ENCODE measurements at places on chromosomes 3 and 15.

DNA sequence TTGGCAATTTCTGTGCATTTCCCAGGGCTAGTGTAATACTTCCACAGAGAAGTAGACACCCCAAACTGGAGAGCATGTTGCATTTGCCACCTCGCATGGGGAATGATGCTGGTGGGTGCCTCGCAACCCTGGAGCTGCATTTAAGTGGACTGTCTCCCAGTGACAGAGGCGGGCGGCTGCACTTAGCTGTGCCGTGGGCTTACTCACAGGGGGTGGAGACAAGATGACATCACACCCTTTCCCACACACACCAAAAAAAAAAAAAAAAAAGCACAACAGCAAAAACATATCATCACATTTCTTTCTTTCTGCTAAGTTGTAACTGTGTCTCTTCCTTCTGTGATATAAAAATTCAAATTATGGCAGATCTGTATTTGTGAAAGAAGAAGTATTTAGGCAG is at the start of gene ABI3BP:
TSS of gene ABI3BP (minus strand) at position 113 of the 400 bp plus-strand sequence. CDS start at position 76, 37 bp downstream.
- peaks cover 24% of the 10 kb centered on the region for H3K27me3 ChIP-seq
- H3K36me3 ChIP-seq, result no peaks in the 10 kb centered on the region
- H3K4me1 ChIP-seq, result no peaks in the 10 kb centered on the region

DNA sequence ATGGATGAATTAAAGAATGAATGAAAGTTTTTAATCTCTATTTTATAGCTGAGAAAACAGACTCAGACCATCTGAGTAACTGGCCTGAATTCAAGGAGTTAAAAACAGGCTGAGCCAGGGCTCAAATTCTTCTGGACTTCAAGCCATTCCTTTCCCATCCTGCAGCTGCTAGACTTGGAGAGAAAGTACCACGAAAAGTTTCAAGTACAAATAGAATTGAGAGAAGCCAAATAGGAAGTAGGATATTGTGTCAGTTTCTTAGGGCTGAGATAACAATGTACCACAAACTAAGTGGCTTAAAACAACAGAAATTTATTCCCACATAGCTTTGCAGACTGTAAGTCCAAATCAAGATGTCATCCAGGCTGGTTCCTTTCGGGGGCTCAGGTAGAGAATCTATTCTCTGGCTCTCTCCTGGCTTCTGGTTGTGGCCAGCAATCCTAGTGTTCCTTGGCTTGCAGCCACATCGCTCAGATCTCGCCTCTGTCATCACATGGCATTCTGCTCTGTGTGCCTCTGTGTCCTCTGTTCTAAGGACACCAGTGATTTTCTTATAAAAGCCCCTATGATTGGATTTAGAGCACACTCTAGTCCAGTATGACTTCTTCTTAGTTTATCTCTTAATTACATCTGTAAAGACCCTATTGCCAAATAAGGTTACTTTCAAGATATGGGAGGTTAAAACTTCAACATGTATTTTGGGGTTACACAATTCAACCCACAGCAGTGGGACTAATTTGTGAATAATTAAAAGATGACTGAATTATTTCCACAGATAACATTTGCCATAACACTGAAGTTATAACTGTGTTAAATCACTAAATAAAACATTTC is 25.7 kb upstream of the GOLIM4 start:
- no peak overlapping the region for H3K27ac ChIP-seq
- H3K36me3 ChIP-seq, result no peaks in the 10 kb centered on the region
- no peaks in the 10 kb centered on the region for H3K27me3 ChIP-seq
- peaks cover 11% of the 10 kb centered on the region for H3K4me1 ChIP-seq

DNA sequence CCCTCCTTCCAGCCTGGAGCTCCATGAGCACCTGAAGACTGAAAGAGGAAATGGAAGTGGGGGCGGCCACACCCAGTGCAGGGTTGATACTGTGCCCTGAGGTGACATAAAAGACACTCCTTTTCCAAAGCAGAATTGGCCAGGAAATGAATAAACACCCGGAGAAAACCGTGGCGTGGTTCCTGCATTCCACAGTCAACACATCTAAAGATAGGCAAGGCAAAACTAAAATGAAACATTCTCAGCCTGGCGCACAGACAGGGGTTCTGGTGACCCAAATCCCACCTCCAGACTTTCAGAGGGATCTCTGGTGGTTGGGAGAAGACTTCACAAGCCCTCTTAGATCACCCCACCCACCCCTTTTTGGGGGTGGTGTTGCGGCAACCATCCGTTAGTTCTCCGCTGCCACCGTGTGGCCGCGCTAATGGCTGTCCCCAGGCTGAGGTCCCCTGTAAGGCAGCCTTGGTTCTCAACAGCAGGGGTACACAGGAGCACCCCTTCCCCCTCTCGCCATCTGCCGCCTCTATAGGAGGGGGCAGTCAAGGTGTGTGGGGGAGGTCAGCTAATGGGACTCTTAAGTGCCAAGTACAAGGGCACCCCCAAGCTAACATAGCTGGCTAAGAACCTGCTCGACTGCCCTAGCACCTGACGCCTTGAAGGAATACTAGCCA is 2.5 kb upstream of the MST1R start:
- no peaks in the 10 kb centered on the region for H3K36me3 ChIP-seq
- peak; percentile 46 for DNase-seq
- H3K4me1 ChIP-seq, result peaks cover 11% of the 10 kb centered on the region
- H3K27me3 ChIP-seq, result no peaks in the 10 kb centered on the region

GRCh38 chr3:133413161-133414020 is 13.5 kb downstream of the BFSP2 start:
- H3K4me3 ChIP-seq, result no peak overlapping the region
- no peaks in the 10 kb centered on the region for H3K36me3 ChIP-seq
- H3K4me1 ChIP-seq, result peaks cover 12% of the 10 kb centered on the region
- peak overlapping the region; percentile 29 for H3K27ac ChIP-seq
- H3K27me3 ChIP-seq, result peaks cover 3% of the 10 kb centered on the region
- DNase-seq, result no peak

DNA sequence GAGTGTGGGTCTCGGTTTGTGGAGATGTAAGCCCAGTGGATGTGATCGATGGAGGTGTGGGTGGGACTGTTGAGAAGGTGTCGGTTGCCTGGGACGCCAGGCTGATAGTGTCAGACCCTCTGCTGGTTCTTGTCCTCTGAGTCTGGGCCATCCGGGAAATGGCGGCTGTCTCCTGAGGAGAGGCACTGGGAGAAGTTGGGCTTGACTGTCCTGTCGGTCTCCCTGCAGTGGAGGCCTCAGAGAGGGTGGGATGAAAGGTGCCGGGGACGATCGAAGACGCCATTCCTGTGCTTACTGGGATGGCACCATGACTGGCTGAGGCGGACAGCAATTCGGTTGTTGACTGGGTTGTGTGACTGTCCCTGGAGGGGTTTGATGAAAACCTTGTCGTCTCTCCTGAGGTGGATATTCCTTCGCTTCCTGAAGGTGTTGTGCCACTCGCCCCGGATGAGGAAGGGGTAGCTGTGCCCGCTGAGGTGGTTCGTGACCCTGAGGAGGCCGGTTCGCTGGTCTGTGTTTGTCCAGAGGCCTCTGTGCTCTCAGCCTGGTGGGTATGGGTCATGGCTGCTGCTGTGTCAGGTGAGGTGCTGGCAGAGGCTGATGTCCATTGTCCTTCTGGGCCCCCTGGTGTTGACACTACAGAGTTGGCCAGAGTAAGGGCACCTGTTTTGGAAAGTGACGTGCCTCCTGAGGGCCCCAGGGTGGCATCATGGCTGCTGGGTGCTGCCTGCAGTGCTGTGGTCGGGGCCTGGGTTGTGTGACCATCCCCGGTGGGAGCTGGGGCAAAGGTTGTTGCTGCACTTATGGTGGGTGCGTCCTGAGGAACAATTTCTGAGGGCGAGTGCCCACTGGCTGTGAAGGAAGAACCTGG is 22.8 kb downstream of the MUC4 start:
- no peak for DNase-seq
- H3K27me3 ChIP-seq, result peaks cover 24% of the 10 kb centered on the region
- H3K4me3 ChIP-seq, result no peak overlapping the region
- H3K36me3 ChIP-seq, result peaks cover 3% of the 10 kb centered on the region

DNA sequence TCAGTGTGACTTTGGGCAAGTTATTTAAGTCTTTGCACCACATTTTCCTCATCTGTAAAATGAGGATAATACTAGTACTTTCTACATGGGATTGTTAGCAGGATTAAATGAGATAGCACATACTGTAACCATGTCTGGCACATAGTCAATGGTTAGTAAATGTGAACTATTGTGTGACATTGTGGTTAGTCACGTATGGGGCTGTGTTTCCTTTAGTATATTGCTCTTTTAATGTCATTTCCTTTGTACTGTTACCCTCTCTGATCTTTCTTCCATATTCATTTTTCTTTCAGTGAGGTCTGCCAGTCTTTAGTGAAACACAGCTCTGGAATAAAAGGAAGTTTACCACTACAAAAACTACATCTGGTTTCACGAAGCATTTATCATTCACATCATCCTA is 21.4 kb downstream of the OPA1 start:
- DNase-seq, result no peak
- H3K4me3 ChIP-seq, result no peak overlapping the region
- no peak overlapping the region for H3K27ac ChIP-seq
- H3K27me3 ChIP-seq, result no peaks in the 10 kb centered on the region
- H3K36me3 ChIP-seq, result peaks cover 34% of the 10 kb centered on the region

DNA sequence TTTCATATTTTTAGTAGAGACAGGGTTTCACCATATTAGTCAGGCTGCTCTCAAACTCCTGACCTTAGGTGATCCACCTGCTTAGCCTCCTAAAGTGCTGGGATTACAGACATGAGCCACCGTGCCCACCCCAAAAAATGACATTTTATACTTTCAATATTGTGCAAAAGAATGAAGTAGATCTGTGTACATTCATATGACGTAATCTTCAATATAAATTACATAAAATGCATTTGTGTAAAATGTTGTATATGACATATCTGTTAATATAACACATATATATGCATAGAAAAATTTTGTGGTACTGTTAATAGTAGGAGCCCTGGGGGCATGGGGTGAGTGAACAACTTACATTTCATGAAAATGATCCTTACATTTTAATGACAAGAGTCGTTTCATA is 71.7 kb downstream of the RYR3 start:
- no peaks in the 10 kb centered on the region for H3K36me3 ChIP-seq
- no peak for DNase-seq
- H3K4me1 ChIP-seq, result no peaks in the 10 kb centered on the region
- H3K4me3 ChIP-seq, result no peak overlapping the region
- no peaks in the 10 kb centered on the region for H3K27me3 ChIP-seq

- no peaks in the 10 kb centered on the region for H3K4me1 ChIP-seq
- no peak overlapping the region for H3K27ac ChIP-seq
- no peak for DNase-seq
These were observed 141.8 kb upstream of the ATP11B start for GRCh38 chr3:182651461-182651860.

DNA sequence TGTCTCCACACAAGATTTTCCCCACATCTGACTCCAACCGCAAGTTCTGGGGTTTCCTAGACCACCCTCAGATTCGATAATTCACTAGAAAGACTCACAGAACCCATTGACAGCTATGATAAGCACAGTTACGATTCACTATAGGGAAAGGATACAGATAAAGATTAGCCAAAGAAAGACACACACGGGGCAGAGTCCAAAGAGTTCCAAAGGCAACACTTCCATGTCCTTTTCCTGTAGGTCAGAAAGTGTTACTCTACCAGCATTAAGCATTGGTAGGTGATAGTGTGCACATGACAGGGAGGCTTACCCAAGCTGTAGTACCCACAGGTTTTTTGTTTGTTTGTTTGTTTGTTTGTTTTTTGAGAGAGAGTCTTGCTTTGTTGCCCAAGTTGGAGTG is 48.1 kb downstream of the PHLDB2 start:
- no peak overlapping the region for H3K4me3 ChIP-seq
- no peak for DNase-seq
- peaks cover 20% of the 10 kb centered on the region for H3K36me3 ChIP-seq
- H3K27me3 ChIP-seq, result no peaks in the 10 kb centered on the region

DNA sequence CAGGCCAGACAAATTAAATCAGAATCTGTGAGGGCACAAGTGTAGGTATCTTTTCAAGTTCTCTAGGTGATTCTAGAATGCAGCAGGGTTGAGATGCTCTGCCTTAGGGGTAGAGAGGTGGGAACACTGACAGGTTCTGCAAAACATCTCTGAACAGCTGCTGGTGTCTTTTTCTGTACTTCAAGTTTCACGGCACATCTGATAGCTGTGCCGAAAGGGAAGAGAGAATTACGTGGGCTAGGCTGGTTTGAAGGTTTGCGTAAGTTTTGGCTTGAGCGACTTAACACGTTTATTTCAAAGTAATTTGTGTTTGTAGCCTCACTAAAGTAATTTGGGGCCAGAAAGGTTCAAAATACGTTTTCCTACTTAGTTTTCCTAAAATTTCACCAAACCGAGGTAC is 22.5 kb downstream of the PXK start:
- H3K4me1 ChIP-seq, result peaks cover 4% of the 10 kb centered on the region
- no peak overlapping the region for H3K27ac ChIP-seq
- peaks cover 3% of the 10 kb centered on the region for H3K27me3 ChIP-seq
- H3K4me3 ChIP-seq, result no peak overlapping the region
- H3K36me3 ChIP-seq, result no peaks in the 10 kb centered on the region
- no peak for DNase-seq

GRCh38 chr3:111963424-111963823 is 15.4 kb upstream of the ABHD10 start:
- H3K36me3 ChIP-seq, result peaks cover 3% of the 10 kb centered on the region
- H3K4me1 ChIP-seq, result peaks cover 45% of the 10 kb centered on the region
- DNase-seq, result no peak
- no peaks in the 10 kb centered on the region for H3K27me3 ChIP-seq

DNA sequence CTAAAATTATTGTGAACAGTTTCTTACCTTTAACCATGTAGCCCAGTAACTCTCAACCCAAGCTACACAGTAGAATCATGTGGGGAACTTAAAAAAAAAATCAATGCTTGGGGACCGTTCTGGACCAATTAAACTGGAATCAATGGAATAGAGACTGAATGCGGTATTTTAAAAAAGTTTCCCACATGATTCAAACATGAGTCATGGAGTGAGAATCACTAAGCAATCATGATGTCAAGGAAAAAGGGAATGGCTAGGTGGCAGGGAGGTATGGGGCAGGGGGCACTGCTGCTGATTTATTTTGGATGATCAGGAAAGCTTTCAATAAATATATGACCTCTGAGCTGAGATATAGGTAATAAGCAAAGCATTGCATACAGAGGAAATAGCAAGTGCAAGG is 250.5 kb upstream of the RORA start:
- no peak overlapping the region for H3K4me3 ChIP-seq
- no peaks in the 10 kb centered on the region for H3K27me3 ChIP-seq

DNA sequence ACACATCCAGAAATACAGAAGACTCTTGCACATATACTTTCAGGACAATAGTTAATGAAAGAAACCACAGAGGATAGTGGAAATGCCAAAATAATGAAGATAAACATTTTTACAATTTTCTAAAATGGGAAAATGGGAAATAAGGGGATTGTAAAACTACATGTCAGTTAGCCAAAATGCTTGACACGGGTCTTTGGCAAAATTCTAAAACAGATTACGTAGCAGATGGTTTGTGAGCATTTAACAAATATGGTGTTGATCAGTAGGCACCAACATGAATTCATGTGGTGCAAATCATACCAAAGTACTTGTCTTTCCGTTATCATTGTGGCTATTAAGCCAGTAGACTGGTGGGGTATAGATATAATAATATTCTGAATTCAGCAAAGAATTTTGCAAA is 348.5 kb upstream of the ROBO1 start:
- no peaks in the 10 kb centered on the region for H3K36me3 ChIP-seq
- H3K27me3 ChIP-seq, result no peaks in the 10 kb centered on the region
- no peak for DNase-seq
- H3K4me1 ChIP-seq, result no peaks in the 10 kb centered on the region
- no peak overlapping the region for H3K27ac ChIP-seq
- H3K4me3 ChIP-seq, result no peak overlapping the region

- no peaks in the 10 kb centered on the region for H3K36me3 ChIP-seq
- H3K27ac ChIP-seq, result no peak overlapping the region
- no peak for DNase-seq
These were observed 73.1 kb downstream of the USF3 start for GRCh38 chr3:113623324-113623723.

- no peak overlapping the region for H3K4me3 ChIP-seq
- H3K4me1 ChIP-seq, result peaks cover 6% of the 10 kb centered on the region
- H3K27me3 ChIP-seq, result no peaks in the 10 kb centered on the region
These were observed 1256.5 kb downstream of the SI start for GRCh38 chr3:163821841-163822240.

Data from neural crest cell (in vitro differentiated cells).